BJ (cell line): ENCODE measurements at places on chromosomes 1 and 21. TPM values are rescaled to one million over a fixed set of nuclear protein-coding genes. Genes with fewer than 3 reads are reported as not detected.

DNA sequence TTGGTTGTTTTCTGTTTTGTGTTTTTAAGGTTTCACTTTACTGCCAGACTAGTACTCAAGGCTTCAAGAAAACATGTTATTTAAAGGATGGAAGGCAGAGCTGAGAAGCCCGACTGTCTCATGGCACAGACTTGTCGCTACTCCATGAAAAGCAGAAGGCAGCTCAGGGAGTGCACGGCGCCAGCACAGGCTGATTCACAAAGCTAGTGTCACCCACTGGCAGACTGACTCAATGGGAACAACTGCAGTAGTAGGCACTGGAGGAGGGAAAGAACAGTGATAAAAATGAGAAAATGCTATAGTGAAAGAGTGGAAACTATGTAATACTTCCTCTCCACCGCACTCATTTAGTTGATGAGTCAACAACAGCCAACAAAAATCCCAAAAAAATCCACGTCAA, 14.7 kb downstream of the HSF2BP start:
- DNase-seq, result no peak

The DIO1 gene
- not detected in 2 replicates for polyA plus RNA-seq

The ADAM15 gene
- polyA plus RNA-seq, result 55.1 and 88.8 TPM in 2 replicates

- DNase-seq, result no peak
These were observed 233.0 kb downstream of the RWDD3 start for GRCh38 chr1:95467036-95467435.

The NUP210L gene
- polyA plus RNA-seq, result not detected in 2 replicates
